Stimulated activated CD4-positive, alpha-beta T cell treated with anti-CD3 and anti-CD28 coated beads, Interleukin-12 subunit alpha, Interleukin-12 subunit beta, amount 100 ng/mL, for 48 hours (primary cell): ENCODE measurements at places on chromosomes 5 and 9.

GRCh38 chr5:132182359-132183040 is 45.2 kb downstream of the P4HA2 start:
- no peak for DNase-seq

GRCh38 chr9:76462126-76462525 is 3.1 kb downstream of the GCNT1 start:
- no peak for DNase-seq

DNA sequence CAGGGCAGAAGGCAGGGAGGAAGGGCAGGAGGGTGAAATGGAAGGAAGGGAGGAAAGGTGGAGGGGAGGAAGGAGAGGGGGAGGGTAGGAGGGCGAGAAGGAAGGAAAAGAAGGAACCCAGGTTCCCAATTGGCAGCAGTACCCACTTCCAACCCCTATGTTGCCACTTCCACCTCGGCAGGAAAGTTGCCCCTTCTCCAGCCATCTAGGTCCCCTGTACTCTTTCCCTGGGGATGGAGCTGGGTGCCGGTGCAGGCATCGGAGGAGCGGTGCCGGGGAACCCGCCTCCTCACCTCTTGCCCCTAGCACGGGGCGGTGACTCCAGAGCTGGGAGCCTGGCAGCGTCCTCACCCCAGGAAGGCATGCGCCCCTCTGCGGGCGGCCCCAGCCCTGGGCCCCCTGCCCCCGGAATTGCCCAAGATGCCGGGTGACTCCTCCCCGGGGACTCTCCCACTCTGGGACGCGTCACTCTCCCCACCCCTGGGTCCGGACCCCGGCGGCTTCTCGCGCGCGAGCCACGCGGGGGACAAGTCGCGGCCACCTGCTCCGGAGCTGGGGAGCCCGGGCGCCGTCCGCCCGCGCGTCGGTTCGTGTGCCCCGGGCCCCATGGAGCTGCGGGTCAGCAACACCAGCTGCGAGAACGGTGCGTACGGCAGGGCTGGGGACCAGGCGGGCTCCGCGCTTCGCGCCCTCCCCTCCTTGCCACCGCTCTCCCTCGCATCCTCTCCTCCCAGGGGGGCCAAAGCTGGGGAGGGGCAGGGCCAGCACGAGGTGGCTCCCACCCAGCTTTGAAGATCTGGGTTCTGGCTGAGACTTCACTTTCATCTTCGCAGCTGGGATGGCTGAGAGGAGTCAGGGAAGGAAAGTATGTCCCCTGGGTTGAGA is at the start of gene NIPAL4:
Gene NIPAL4 (plus strand): TSS at position 499 of the 885 bp plus-strand sequence. CDS start 108 bp downstream, at position 607.
- no peak for DNase-seq

- no peak for DNase-seq
These were observed 1353.4 kb upstream of the WWC1 start for GRCh38 chr5:166938071-166938470.

DNA sequence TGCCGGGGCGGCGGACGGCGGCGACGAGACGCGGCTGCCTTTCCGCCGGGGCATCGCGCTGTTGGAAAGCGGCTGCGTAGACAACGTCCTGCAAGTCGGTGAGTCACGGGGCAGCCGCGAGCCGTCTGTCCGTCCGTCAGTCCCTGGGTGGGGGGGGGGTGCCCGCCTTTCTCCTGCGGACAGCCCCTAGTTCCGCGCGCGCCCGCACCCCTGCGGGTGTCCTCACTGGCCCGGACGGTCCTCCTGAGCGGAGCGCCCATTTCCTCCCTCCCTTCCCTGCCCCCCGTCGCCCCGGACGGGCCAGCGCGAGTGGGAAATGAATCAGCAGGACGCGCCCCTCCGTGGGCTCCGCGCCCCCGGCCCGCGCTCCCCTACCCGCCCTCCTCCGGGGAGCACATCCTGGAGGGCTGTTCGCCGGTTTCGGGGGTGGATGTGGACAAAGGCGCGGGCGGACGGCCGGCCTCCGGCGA is 828 bp downstream of the ZSWIM6 start:
- DNase-seq, result no peak

- DNase-seq, result no peak
These were observed 34.4 kb downstream of the MACROH2A1 start for GRCh38 chr5:135364421-135365262.

DNA sequence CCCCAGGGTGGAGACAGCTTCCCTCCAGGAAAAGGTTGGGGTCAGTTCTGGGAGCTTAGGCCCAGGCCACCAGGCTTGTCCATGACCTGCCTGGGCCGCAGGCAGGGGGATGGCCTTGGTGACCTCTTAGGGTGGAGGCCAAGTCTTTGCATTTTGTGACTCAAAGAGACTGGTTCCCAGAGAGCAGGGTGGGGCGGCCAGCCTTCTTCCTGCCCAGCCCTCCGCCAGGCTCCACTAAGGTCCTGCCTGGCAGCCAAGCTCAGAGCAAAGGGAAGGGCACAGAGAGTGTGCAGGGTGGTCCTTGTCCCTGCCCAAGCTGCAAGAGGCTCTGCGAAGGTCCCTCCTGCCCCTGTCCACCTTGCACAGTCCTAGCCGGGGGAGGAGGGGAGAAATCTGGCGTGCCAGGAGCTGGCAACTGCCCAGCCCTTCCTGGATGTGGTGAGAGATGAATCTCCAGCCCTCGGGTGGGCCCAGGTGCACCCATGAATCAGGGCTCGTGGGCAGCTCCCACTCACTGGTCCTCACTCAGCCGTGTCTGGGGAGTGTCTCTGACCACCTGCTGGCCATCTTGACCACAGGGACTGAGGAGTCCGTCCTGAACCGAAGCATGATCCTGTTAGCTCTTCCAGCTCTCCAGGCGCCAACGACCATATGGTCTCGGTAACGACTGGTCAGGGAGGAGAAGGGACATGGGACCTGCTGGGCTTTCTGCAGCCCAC is 2.3 kb upstream of the PTGDS start:
- DNase-seq, result no peak

DNA sequence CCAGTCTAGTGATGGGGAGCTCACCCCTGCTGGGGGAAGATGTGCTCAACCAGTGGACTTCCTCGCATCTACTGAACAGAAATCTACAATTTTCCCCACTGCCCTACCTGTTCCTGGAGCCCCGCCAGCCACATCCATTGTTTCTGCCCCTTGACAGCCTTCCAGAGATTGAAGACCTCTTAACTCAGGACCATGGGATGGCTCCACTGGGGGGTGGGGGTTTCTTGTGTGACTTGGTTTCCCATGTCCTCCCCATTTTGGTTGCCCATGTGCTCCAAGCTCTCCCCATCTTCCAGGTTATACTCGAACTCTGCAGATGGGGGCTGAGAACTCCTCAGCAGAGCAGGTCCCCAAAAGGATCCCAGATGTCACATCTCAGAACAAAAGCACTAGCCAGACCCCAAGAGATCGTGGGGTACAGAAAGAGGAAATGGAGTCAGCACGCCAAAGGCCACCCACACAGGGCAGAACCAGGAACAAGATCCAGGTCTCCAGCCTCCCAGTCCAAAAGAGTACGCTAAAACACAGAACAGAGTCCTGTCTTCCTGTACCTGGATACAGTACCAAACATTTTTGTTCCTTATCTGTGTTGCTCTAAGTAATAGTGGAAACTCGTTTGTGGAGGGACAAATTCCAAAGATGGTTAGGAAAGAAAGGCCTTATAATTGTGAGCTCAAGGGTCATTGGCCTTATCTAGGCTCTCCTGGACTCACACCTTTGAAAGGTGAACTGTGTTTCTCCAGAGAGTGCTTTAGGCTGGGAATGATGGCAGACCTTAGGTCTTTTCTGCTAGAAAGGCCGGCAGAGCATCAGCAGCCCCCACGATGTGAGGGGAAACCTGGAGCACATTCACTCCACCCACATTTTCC is 15.8 kb downstream of the CORO2A start:
- no peak for DNase-seq

- DNase-seq, result no peak
These were observed 9.6 kb downstream of the NEK6 start for GRCh38 chr9:124267271-124267807.

DNA sequence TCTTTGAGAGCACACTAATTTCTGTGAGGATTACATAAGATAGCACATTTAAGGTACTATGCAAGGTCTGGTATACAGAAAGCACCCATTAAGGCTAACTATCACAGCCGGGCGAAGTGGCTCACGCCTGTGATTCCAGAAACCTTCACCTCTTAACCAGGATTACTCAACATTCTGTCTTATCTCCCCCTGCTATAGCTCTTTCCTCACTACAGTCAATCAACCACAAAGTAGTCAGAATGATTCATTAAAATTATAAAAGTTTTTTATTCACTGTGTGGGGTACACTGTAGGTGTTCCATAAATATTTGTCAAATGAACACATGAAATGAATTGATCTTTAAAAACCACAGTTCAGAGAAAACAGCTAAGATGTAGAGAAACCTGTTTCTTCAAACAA is 48.7 kb downstream of the CHD1 start:
- no peak for DNase-seq

DNA sequence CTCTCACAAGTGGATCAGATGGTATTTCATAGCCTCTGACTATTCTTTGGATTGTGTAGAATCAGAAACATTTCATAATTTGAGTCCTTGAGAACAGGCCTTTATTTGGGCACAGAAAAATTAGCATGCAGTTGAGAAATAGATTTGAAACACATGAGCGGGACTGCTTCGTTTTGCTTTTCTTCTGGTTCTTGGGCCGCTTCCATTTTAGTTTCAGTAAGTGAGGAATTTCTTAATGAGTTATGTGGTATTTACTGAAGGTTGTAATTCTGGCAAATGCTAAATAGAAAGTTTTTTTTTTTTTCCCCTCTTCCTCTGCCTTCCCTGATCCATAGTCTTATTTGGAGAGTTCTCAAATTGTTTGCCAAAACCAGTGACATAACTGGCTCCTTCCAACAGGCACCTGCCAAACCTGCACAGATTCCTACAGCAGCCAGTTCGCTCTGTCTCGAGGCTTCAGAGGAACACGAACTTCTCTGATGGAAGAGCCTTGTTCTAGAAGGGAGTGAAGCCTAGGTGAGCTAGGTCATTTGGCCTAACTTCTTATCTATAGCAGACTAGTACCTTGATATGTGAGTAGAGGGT is 71.2 kb upstream of the SLC28A3 start:
- no peak for DNase-seq

GRCh38 chr9:134358662-134359319 is 32.5 kb downstream of the RXRA start:
- no peak for DNase-seq

DNA sequence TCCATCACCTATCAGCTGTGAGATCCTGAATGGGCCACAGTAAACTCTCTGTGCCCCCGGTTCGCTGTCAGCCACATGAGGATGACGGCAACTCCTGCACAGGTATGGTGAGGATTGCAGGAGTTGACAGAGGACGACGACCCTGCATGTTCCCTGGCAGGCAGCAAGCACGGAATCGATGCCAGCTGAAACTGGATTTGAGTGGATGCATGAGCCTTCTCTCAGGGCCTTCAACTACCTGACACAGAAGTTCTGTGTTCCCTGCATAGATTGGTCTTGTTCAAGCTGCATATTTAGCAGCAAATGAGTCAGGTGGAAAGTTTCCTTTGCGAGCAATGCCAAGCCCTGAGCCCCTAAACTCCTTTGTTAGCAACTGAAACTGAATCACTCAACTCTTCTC is 69.6 kb upstream of the PTCH1 start:
- no peak for DNase-seq

DNA sequence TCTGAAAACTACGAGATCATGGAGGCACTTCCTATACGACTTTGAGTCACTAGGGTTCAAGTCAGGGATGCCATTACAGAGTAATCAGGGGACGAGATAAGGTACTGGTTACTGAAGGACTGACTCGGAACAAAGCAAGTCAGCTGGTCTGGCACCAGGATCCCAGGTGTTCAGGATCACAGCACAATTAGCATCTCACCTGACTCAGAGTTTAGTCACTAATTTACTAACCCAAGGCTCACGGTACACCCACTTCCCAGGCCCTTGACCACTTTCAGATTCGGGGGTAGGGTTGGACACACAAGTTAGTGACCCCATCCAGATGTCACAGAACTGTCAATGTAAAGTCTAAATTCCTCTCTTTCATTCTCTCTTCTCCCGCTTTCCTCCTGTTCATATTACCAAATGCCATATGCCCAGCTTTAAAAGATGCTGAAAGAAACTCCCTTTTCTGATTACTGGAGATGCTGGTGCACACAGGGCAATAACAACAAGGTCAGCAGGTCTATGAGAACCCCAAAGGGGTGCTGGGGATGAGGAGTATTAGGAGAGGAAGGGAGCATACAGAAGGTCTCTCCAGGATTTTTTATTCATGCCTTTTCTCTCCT is 657.8 kb downstream of the TLE1 start:
- DNase-seq, result no peak

DNA sequence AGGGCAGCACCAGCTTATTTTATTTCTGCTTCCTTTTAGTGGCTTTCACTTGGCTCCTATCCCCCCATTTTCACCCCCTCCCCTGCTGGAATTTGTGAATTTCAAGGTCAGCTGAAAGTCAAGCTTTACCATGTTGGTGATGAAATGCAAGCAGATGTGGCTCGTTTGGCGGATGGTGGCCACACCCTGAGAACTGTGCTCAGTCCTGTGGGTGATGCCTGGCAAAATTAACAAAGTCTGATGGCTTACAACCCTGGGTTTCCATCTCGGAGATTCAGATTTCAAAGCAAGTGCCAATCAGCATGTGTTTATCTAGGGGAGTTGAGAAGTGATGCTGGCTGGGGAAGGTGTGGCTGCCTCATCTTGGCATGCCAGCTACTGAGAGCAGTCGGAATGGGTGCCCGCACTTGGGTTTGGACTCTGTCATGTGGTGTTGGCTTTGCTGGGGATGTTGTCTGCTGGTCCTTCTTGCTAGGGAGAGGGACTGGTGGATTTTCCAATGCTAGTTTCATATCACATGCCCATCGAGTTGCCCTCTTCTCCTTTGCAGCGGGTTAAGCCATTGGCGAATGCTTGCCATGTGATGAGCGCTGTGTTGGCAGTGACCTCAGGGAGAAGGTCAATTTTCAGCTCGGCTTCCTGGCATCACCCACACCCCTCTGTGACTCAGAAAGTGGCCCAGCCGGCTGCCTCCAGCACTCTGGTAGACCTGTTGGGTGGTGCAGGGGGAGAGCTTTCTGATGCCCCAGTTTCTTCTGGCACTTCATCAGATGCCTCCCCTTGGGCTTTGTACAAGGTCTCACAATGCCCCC is 77.0 kb upstream of the PITX1 start:
- DNase-seq, result no peak

DNA sequence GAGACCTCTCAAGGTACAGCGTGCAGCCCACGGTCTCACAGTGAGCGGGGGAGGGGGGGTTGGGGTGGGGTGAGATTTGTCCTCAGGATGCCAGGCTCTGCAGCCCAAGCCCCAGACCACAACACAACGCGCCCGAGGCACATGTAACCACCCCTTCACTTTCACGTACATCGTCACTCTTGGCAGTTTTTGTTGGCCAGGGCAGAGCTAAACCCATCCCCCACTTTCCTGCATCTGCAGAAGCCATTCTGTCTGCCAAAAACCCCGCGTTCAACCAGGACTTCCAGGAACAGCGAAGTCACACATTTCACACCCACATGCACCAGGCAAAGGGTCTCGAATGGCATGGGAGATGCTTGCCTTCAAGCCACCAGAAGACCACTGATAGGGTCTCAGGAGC is 9.4 kb upstream of the SMIM23 start:
- no peak for DNase-seq
